ENCODE measurements at places on chromosomes 12 and 14.

DNA sequence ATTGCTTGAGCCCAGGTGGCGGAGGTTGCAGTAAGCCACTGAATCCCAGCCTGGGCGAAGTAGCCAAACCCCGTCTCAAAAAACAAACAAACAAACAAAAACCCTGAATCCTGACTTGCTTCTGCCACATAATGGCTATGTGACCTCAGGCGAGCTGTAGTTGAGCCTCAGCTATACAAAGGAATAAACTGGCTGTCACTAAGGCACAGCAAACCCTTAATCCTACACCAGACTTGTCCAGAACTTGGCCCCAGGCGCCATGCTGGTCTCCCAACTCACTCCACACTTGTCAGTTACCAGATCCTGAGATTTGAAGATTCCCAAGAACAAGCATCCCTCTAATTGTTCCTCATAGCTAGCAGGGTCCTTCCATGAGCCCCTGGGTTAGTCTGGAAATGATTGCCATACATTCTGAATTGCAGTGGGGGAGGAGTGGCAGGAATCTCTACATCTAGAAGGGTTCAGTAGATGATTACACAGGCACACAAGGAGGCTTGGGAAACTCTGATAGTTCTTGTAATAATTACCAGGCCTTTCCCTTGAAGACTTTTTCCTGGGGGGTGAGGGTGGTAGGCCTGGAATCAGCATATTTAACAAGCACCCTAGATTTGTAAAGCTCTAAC lies 9.9 kb downstream of the MAP3K12 start:
- no peak for DNase-seq

DNA sequence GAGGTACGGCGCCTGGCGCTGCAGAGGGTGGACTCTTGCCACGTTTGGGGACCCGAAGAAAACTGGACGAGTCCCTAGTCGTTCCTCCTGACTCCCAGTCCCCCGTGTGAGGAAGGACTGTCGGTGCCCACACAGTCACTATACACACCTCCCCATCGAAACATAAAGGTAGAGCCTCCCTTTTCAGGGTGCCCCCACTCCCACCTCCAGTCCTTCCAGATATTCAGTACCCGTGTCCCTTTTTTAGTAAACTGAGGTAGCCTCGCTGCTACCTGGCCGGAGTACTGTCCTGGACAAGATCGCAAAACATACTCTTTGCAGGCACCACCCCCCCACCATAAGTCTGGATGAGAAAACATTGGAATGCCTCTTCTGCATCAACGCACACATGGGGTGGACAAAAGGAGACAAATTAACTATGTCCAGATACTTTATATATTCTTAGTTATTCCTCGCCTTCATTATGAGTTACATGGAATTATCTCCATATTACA lies 610 bp upstream of the KMT2D start:
- DNase-seq: no peak

- no peak for DNase-seq
Observed at GRCh38 chr12:22458298-22458937, 85.9 kb downstream of the C2CD5 start.

GRCh38 chr12:40819436-40820108 lies 127.3 kb downstream of the CNTN1 start:
- DNase-seq: peak; percentile 47

DNA sequence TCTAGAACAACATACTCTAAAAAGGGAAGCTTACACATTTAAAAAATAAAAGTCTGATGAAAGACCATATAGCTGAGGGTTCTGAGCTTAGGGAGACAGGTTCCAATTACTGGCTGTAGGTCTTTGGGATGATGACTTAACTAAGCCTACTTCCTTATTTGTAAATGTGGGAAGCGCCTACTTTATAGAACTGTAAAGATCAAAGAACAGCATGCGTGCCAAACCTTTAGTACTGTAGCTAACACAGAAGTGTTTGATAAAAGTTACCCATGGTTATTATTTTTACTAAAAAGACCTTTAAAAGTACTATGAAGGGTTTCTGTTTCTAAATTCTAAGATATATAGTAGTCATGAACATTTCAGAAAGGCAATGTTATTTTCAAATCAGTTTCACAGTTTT lies 35.7 kb downstream of the STK38L start:
- DNase-seq: no peak

GRCh38 chr12:76920172-76921099 lies 41.6 kb upstream of the CSRP2 start:
- no peak for DNase-seq
